ENCODE measurements at places on chromosomes 4 and X.

DNA sequence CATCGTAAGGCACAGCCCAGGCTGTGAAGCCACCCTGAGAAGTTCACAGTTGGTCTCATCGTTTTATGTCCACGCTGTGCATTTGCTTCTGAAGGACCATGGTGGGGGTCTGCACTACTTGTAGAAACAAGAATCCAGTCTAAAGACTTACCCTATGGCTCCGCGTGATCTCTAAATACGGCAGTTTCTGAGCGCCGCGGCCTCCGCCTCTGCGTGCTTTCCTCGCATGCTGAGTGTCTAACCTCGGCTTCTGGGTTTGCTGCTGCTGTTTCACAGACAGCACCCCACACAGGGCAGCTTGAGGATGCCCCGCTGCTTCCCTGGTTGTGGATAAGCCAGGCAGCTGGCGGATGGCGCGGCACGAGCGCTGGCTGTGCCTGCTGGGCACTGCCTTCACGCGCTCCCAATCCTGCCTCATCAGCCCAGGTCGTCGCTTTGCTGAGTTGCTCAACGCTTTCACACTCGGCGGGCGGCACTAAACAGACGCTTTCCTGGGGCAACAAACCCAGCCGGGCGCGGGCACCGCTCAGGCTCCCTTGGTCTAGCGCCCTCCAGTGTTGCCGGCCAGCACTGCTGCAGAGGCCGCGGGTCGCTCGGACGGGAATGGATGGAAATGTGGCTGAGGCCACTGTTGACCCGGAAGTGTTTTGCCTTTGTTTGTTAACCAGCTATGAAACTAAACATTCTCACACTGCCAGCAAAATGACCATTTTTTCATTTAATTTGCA lies 39.2 kb downstream of the FGFRL1 start:
- no peak for DNase-seq

DNA sequence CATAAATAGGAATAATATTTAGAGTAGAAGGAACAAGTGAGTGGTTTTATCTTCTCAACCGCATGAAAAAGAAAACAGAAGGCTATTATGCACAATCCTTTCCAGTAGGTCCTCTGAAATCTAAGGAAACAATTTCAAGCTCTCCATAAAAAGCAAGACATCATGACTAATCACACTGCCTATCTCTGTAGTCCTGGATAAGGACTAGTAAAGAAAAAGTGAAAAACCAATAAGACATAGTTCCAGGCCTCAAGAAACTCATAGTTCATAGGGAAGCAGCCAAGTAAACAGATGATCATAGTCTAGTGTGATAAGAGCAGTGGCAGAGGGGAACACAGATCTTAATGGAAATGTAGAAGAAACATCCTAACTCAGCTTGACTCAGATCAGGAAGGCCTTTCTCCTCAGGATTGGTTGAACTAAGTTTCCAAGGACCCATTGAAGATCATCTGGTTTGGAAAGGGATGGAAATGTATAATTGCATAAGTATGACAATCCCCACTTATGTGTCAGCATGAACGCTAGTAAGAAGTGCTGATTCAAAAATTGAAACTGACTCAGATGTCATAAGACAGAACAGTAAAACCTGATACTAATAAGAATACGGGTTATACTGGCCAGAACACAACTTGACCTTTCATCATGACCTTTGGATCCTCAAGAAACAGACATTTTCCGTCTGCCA lies 155.3 kb downstream of the GRIA3 start:
- DNase-seq = no peak

GRCh38 chr4:163558539-163559044 lies 64.1 kb downstream of the TMA16 start:
- DNase-seq = no peak

DNA sequence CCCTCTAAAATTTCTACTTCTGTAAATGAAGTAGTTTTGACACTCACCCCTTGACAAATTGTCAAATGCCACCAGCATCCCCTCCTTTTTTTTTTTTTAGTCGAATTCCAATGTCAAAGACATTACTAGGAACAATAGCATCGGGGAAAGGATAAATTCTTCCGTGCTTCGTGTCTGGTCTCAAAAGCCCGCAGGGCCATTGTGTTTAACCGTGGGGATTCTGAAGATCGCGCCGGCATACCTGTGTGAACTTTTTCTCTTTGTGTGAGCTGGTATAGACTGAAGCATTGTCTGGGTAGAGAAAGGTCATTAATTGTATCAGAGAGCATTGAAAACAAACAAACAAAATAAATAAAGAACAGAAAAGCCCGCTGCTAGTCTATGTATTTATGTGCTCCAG lies 313.9 kb downstream of the ASMT start:
- DNase-seq = no peak

DNA sequence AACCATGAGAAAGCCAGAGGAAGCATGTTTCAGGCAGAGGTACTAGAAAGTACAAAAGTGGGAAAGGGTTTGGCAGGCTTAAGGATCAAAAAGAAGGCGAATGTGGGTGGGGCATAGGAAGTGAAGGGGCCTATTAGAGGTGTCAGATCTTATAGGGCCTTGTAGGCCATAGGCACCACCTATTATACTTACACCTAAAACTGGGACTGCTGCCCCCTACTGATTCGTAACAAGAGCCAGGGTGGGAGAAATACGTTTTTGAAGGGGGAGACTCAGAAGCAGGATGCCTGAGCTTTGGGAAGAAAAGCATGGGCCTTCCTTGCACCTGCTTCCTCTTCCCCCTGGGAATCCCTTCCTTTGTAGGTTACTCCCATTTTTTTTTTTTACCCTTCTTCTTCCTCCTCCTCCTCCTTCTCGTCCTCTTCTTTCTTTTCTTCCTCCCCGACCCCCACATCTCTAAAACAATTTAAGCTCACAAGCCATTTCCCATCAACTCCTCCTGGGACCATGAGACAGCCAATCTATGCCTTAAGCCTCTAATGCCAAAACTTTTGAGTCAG lies 40.7 kb upstream of the GPC3 start:
- DNase-seq = no peak

- no peak for DNase-seq
Measured at GRCh38 chrX:73940893-73941470, 363.0 kb upstream of the ZCCHC13 start.

GRCh38 chr4:145954924-145955339 lies 16.3 kb upstream of the ZNF827 start:
- peak; percentile 63 for DNase-seq

DNA sequence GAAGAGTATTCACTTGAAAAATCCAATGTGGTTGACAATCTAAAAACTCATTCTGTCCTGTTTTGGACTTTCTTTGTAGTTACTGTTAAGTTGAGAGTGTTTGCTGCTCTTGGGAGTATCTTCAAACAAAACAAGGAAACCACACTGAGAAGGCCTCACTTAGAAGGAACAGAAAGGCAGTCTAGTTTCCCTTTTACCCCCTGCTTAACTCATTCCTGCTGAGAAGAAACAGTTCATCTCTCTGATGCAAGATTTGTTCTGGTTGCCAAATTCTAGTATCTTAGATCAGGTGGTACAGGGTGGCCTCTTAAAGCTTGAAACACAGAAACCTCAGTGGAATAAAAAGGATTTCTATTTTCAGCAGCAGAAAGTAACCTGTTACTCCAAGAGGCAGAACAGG lies 41.4 kb downstream of the GUCY2F start:
- no peak for DNase-seq
